ENCODE measurements at places on chromosomes 6 and 20. TPM values are rescaled to one million over a fixed set of nuclear protein-coding genes. Genes with fewer than 3 reads are reported as not detected.

Gene KHDC1L
- total RNA-seq = 0.28 TPM

Gene GJA10
- total RNA-seq = not detected

Gene KCNK17
- 1.4 TPM for total RNA-seq

Gene OPN5
- total RNA-seq = not detected

Gene MAS1
- under 0.01 TPM for total RNA-seq

Gene RBL1
- total RNA-seq = 17.6 TPM

Gene SULF2
- 52.0 TPM for total RNA-seq

Gene LAMA4
- 2.1 TPM for total RNA-seq

Gene ADGRF5
- 1.0 TPM for total RNA-seq

Gene ZNF311
- total RNA-seq = 2.8 TPM

Gene TNNC2
- 0.42 TPM for total RNA-seq

Gene CUL7
- 19.6 TPM for total RNA-seq

Gene MEP1A
- total RNA-seq = not detected

Gene TPD52L1
- total RNA-seq = 15.6 TPM

Gene CCN5
- not detected for total RNA-seq

Gene FAM110A
- 5.5 TPM for total RNA-seq

Gene IPCEF1
- total RNA-seq = 6.6 TPM

Gene NKAIN2
- total RNA-seq = 1.8 TPM

Gene RGS17
- total RNA-seq = 3.8 TPM

GRCh38 chr6:40717411-40718057 is 130.4 kb upstream of the LRFN2 start:
- DNase-seq = no peak

GRCh38 chr6:159279790-159280277 is 110.6 kb downstream of the FNDC1 start:
- DNase-seq = peak; percentile 54

DNA sequence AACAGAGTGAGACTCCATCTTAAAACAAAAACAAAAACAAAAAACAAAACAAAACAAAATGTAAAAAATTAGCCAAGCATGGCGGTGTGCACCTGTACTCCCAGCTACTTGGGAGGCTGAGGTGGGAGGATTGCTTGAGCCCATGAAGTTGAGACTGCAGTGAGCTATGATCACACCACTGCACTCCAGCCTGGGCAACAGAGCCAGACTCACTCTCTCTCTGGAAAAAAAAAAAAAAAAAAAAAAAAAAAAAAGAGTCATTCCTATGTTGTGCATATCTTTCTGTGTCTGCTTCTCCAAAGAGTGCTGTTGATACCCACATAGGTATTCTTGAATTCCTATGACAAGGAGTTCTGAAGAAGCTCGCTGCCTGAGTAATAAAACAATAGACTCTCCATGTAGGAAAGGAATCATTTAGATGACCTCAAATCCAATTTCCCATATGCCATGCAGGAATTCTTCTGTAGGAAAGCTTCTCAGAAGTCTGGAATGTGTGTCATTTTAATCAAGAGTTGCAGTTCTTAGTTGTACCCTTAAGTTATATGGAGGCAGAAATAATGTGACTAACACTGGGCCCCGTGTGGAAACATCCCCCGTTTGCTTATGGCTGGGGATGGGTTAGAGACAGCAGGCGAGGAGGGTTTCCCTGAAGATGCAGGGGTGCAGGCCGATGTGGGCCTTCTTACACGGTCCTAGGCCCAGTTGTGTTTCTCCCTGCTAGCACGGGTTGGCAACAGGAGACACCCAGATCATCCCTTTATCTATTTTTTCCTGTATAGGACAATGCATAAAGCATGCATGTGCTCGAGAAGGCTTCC is 79.4 kb downstream of the ZDHHC14 start:
- no peak for DNase-seq

GRCh38 chr20:57432862-57433491 is 41.8 kb downstream of the RBM38 start:
- peak; percentile 55 for DNase-seq

DNA sequence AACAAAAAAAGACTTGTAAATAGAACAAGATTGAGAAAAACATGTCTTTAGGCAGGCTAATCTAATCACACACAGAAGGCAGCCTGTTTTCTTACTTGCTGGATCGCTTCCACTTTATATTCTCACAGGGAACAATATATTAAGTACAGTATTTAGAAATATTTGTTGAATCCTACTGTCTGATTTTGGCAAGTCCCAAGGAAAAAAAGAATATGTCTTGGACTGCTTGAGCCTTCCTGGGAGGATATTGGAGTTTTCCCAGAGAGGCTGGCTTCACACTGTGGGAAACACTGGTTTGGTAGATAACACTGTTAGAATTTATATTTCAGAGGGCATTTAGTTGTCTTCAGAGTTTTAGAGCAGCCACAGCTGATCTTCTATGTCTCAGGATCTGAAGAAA is 229.7 kb downstream of the PRL start:
- DNase-seq = no peak

DNA sequence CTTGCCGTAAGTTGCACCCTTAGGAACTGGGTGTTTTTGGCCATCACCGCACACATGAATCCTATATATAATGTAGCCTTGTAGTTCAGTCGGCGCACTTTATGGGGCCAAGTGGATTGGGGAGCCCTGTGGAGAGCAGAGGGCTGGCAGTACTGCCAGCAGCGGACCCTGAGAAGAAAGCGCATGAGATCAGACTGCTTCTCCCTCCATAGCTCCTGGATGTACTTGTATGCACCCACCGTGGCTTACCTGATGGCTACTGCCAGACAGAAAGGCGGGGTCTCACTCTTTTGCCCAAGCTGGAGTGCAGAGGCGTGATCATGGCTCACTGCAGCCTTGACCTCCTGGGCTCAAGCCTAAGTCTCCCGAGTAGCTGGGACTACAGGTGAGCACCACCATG is 32.8 kb upstream of the OVOL2 start:
- no peak for DNase-seq

- DNase-seq = no peak
These were observed 43.6 kb downstream of the ZNF831 start for GRCh38 chr20:59207235-59207634.

GRCh38 chr6:43727634-43728033 is 40.0 kb upstream of the MRPS18A start:
- DNase-seq = no peak

DNA sequence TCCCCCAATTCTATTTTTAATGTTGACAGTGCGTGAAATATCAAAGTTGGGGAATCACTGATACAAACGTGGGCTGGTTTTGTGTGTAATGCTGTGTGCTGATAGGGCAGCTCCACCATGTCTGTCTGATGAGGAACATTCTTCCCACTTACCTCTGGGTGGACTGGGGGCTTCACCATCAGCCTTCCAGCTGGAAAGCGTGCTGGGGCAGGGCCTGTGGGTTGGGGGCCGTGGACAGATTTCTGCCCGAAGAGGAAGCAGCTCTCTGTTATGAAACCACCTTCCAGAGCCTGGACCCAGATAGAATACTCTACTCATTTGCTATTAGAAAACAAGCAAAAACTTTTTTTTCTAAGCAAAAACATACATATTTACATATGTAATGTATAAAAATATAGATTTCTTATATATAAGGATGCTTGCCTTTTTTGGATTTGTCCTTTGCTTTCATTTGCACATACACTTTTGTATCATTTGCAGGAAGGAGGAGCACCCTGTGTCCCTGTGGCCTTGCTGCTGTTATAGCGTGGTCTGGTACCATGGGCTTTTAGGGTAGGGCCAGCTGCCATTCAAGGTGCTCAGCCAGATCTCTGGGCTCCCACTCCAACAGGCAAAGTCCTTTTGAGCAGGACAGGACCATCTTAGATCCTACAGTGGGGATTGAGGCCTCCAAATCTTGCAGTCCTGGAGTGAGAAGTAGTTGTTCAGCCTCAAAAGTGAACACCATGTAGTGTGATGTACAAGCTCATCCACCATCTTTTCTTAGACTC is 48.1 kb downstream of the DUSP22 start:
- DNase-seq = no peak

DNA sequence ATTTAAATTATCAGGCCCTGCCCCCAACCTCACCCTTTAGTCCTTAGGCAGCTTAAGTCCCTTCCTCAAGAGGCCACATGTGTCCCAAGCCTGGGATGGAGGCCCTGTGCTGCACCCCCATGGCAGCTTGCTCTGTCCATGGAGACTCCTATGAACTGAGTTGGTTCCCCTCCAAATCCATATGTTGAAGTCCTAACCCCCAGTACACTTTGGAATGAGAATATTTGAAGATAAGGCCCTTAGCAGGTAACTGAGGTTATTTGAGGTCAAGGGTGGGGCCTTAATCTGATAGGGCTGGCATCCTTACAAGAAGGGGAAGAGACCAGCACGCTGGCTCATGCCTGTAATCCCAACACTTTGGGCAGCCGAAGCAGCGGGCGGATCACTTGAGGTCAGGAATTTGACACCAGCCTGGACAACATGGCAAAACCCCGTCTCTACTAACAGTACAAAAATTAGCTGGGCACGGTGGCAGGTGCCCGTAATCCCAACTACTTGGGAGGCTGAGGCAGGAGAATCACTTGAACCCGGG is 6.7 kb upstream of the BEND3 start:
- DNase-seq = no peak

- DNase-seq = no peak
These were observed 11.4 kb upstream of the RAMACL start for GRCh38 chr6:166597711-166598440.

DNA sequence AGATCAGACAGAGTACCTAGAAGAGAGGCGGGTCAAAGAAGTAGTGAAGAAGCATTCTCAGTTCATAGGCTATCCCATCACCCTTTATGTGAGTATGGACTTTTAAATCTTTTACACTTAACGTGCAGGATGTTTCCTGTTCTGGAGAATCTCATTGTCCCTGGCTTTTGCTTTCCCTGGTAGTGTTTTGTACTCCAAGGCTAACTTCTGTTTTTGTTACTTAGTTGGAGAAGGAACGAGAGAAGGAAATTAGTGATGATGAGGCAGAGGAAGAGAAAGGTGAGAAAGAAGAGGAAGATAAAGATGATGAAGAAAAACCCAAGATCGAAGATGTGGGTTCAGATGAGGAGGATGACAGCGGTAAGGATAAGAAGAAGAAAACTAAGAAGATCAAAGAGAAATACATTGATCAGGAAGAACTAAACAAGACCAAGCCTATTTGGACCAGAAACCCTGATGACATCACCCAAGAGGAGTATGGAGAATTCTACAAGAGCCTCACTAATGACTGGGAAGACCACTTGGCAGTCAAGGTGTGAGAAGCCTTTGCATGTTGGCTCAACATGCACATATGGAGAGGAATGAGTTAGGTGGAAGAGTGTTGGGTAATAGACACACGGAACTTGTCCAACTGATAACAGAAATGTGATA is 3.3 kb downstream of the HSP90AB1 start:
- no peak for DNase-seq

GRCh38 chr6:52513464-52513863 is 63.4 kb downstream of the TRAM2 start:
- DNase-seq = no peak

DNA sequence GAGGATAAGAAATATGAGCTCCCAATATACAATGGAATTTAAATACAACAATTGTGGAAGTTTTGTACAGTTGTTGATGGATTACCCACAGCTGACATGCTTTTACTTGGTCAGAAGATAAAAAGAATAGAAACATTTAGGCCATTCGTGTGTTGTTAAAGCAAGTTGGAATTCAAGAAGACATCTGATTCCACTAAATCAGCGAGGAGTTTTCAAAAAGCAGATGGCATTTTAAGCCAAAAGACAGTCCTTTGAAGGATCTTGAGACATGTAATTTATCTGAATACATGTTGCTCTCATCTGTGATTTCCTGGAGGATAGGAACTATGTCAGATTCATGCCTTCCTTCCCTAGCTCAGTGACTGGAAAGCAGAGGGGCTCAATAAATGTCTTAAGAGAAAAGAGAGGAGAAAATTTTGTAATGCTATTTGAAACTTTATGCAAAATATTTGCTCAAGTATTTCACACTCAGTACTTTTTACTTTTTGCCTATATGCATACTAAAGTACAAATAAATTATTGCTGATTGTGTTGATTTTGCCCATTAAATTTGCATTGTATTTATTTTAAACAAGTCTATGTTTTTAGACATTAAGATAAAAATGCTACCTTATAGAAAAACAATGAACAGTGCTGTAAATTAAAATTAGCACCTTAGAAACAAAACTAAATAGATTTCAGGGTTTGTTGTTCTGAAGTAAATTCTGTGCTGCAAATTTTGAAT is 733.8 kb upstream of the FLRT3 start:
- DNase-seq = no peak

GRCh38 chr20:57620274-57620990 is at the start of gene ZBP1:
ZBP1 (minus strand) TSS chr20:57620426; CDS start chr20:57620295, 131 bp downstream.
- no peak for DNase-seq

- DNase-seq = no peak
These were observed 156.1 kb downstream of the ADAT2 start for GRCh38 chr6:143294265-143294860.

DNA sequence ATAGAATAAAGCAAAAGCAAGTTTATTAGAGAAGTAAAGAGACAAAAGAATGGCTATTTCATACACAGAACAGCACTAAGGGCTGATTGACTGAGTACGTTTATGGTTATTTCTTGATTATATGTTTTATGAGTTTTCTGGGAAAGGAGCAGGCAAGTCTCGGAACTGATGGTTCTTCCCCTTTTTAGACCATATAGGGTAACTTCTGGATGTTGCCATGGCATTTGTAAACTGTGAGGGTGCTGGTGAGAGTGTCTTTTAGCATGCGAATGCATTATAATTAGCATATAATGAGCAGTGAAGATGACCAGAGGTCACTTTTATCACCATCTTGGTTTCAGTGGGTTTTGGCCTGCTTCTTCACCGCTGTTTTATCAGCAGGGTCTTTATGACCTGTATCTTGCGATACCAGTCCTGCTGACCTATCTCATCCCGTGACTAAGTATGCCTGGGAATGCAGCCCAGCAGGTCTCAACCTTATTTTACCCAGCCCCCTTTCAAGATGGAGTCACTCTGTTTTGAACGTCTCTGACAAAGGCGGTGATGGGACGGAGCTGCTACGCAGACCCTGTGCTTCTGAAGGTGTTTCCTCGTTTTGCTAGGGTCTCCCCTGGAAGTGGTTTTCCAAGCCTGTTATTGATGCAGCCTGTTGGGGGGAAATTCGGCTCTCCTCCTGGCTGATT is 45.4 kb upstream of the BMP6 start:
- no peak for DNase-seq

- no peak for DNase-seq
These were observed 79.8 kb downstream of the KIF13A start for GRCh38 chr6:17907406-17908229.

GRCh38 chr6:138157986-138158638 is 3.6 kb upstream of the ARFGEF3 start:
- no peak for DNase-seq

- DNase-seq = no peak
These were observed 29.2 kb downstream of the ID4 start for GRCh38 chr6:19866173-19866984.
